ENCODE measurements at places on chromosomes 16 and 17.

GRCh38 chr16:52489894-52490293 lies 57.0 kb downstream of the TOX3 start:
- no peak for DNase-seq

DNA sequence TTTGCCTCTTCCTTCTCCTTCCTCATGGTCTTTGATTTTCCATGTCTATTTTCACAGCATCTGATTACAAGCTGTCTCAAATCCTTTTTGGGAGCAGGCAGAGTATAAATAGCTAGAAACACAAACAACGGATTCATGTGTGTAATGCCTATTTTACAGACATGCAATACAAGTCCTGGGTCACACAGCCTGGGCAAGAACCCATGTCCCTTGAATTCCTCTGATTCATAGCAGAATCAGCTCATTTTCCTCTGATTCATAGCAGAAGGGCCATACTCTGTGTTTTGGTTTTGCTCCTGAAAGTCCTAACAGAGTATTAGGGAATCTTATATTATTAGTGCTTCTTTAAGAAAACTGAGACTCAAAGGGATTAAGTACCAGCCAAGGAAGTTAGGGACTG lies 71.3 kb downstream of the IRX5 start:
- no peak for DNase-seq

DNA sequence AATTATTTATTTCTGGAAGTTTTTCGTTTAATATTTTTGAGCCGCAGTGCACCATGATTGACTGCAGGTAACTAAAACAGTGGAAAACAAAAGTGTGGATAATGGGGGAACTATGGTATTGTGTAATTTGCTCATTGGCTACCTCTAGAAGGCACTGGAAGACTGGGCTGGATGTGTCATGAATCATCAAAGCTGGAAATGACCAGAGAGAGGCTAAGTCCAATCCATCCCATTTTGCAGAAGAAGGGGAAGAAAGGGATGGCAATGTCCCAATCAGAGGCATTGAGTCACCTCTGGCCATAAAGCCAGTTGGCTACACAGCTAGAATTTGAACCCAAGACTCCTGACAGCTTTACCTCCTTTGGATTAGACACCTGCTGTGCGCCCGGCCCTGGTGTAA lies 29.3 kb downstream of the GLP2R start:
- DNase-seq: no peak

- DNase-seq: no peak
Measured at GRCh38 chr16:13471036-13471435, 448.9 kb upstream of the ERCC4 start.
